ENCODE measurements at places on chromosomes 2 and 18.

GRCh38 chr2:25286723-25287483 lies 54.8 kb downstream of the DNMT3A start:
- no peak for DNase-seq

- DNase-seq, result no peak
These were observed 744.4 kb downstream of the KCNJ3 start for GRCh38 chr2:155442755-155443372.

- DNase-seq, result no peak
These were observed 88.9 kb downstream of the AGAP1 start for GRCh38 chr2:235582729-235583128.

- no peak for DNase-seq
These were observed 606 bp downstream of the AGBL5 start for GRCh38 chr2:27051902-27052645.

GRCh38 chr2:110105608-110106467 lies 9.8 kb downstream of the MALL start:
- no peak for DNase-seq

GRCh38 chr2:41621095-41621494 lies 426.7 kb upstream of the PKDCC start:
- DNase-seq, result no peak

- no peak for DNase-seq
These were observed 17.1 kb downstream of the HS6ST1 start for GRCh38 chr2:128301501-128301966.

DNA sequence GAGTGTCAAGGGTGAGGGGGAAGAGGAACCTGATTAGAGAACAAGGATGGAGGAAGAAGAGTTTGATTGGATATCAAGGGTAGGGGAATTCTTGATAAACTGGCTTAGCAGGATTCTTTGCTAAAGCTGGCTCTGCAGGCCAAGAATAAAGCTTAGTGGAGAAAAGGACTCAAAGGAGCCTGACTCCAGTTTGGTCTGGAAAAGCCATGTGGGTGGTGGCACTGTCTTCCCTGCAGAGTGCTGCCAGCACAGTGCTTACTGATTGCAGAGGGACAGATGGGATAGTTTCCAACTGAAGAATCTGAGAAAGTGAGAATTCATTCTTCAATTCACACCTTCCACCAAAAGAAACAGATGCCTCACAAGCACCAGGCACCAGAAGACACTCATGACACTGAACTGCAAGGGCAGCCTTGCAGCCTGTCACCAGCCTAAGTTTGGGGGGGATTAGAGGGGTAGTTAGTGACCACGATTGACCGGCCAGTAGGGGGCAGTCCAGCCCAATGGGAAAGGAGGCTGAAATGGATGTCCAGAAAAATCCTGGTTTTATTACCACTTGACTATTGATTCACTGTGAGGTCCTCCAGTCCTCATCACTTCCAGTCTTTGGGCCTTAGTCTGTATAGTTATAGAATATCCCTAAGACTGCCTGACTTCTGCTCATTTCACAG lies 334.5 kb downstream of the SMAD2 start:
- peak; percentile 38 for DNase-seq

DNA sequence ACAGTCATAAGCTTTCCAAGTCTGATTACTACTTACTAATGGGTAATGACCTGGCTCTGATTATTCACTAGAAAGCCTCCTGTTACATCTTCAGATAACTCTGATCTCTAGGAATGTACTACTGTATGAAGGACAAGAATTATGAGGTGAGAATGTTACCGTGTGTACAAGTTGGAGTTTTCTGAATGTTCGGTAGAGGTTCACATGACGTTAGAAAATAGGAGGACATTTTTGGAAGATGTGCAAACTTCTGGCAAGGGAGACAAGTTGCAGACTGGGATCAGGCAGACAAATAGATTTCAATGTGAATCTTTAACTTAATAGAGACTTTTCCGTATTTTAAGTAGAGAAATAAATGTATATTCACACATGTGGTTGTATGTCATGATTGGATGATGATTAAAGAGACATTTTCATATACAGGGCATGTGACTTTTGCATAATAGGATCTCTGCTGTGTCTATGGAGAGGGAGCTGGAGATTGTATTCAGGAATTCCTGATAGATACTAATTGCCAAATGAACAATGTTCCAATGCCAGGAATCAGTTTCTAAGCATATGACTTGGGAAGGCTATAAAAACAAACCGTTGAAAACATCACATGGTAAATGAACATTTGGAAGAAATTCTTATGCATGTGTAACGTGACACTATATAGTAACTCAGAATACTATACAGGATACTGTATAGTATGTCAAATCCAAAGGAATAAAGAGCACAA lies 1695.8 kb upstream of the PIK3C3 start:
- no peak for DNase-seq

- no peak for DNase-seq
These were observed 2.5 kb downstream of the GALNT3 start for GRCh38 chr2:165791421-165792103.

DNA sequence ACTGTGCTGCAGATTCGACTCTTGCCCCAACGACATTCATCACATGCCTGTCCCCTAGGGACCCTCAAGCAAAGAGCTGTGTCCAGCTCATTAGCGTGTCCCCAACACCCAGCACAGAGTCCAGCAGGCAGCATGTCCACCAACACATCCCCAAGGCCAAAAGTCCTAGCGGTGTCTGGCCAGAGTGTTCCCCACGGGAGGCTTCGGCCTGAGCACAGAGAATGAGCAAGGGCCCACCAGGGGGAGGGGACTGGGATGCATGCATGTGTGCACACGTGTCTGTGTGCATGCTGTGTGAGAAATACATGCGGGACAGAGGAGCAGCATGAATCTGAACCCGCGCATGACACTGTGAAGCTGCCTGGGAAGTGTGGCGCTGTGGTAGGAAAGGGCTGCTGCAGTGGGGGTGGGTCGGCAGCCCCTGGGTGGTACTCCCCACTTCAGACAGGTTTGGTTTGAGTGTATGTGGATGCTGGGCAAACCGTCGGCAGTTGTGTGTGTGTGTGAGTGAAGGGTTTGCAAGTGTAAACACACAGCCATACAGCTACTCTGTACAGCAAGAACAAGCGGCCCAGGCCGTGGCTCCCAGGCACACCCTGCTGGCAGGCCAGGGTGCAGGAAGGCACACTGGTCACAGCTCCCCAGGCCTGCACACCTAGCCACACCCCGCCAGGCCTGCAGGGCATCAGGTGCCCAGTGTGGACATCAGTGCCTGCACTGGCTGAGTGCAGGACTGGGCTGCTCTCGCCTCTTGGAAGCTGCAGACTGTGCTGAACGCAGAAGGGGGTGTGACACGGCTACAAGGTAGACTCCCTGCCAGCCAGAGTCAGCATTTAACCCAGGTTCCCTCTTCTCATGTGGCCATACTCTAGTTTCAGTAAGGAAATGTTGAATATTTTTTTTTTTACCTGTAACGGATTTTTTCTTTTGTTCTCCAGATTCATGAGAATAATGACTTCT lies 19.5 kb upstream of the HES6 start:
- DNase-seq, result no peak

- DNase-seq, result no peak
These were observed 23.8 kb downstream of the CD28 start for GRCh38 chr2:203730076-203730729.

DNA sequence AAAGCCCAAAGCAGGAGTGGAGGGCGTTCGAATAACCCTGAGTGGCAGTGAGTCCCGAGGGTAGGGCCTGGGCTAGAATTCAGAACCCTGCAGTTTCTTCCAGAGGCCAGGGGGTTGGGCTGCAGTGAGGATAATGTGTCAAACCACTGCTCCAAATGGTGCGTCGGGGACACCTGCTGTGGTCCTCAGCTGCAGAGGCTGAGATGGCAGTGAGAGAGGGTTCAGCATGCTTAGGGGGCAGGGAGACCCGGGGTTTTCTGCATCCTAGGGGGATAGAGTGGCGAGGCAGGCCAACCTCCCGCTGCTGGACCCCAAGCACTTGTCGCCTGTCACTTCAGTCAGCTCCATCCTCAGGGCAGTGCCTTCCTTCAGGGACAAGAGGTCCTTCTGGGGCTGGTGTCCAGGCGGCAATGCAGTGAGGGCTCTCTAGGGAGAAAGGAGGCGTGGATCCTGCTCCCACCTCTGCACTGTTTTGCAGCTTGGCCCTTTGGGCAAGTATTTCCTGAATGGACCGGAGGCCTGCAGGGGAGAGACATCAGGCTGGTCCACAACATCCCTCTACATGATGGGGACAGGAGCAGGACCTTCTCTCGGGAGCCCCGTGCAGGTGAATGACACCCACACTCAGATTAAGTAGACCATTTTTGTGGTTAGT lies 8.4 kb upstream of the NTSR2 start:
- DNase-seq, result no peak

DNA sequence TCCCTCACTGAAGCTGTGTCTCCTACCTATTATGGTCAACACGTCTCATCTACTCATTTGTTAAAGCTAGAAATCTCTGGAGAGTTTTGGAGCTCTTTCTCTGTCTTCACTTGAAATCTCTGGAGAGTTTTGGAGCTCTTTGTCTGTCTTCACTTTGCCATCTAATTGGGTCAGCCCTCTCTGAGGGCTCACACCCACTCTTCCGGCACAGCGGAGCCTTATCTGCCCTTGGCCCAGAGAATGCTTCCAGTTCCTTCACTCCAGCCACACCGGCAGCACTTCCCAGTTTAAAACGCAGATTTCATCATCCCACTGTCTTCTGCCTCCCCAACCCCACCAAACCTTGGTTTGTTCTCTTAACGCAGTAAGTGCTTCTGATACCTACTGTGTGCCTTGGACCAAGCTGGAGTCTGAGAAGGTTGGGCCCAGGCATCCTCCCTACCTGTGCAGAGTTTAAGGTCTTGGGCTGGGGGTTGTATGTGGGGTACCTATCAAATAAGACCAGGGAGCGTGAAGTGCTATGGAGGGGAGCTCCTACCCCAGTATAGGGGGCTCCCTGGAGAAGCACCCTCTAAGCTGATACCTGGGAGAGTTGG lies 5.0 kb downstream of the HPCAL1 start:
- no peak for DNase-seq

- DNase-seq, result no peak
These were observed 64.2 kb upstream of the TMEM87B start for GRCh38 chr2:111990856-111991255.

DNA sequence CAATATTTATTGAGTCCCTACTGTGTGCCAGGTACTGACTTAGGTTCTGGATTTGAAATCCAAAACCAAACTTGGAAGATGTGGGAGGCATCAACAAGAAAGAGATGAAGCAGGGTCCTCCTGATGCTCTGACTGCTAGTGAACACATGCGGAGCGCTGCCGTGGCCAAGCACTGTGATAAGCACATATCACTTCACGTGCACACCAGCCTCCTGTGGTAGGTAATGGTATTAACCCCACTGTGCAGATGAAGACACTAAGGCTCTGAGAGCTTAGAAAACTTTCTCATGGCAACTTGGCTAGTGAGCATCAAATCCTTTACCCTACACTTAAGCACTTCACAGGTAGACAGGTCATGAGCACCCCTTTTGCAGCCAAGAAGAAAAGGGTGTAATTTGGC lies 216.1 kb downstream of the HAUS1 start:
- DNase-seq, result no peak

DNA sequence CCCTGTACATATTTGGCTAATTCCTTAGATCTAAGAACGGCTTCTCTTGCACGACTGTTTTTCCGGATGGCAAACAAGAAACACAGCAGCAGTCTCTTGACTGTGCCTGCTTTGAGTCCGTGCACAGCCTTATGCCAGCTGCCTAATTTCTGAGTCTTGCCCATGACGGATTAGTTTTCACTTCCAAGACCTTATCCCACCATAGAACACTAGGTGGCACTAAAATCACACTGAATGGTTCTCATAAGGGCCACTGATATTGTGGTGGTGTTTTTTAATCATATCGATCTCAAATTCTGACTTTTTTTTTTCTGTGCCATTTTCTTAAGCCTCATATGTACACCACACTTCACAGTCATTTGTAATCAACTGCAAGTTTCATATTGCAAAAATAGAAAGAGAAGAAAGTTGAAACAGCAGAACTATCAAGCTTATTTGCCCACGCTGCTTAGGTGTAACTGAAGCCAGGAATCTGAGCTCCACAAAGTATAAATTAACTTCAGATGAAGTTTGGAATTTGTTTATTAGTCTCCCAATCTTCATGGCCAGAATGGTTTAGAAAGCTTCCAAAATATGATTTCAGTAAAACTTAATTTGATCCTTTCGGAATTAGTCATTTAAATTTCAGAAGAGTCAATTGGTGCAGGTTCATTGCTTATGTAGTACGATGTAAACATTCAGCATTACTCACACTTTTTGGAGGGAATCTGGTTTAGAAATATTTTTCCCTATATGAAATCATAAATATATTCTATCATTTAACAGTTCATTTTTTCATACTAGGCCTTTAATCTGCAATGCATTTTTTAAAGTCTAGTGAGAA lies 45.5 kb upstream of the SCN7A start:
- peak; percentile 28 for DNase-seq

DNA sequence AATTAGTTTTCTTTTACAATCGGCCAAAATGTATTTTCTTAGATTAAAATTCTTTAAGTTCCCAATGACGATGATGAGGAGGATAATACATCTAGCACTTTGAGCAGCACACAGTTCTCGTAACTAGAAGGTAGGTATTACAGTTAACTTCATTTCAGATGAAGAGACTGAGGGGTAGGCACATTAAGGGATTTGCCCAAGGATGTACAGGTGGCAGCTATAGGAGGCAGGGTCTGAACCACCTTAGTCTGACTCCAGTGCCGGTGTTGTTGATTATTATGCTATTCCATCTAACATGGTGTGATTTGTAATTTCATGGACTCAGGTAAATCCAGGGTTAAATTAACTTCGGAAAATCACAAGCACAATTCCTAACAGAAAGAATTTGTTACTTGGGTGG lies 1.1 kb downstream of the CD28 start:
- DNase-seq, result no peak

- DNase-seq, result no peak
These were observed 39.0 kb upstream of the AAK1 start for GRCh38 chr2:69682525-69682924.

- no peak for DNase-seq
These were observed 496.6 kb downstream of the PTPRM start for GRCh38 chr18:8063733-8064132.

- no peak for DNase-seq
These were observed 107.9 kb downstream of the RTN4 start for GRCh38 chr2:54942373-54942772.
